ENCODE measurements at places on chromosomes 2 and 18. TPM values are rescaled to one million over a fixed set of nuclear protein-coding genes. Genes with fewer than 3 reads are reported as not detected.

The FECH gene
- total RNA-seq = 18.4 TPM

The TAF1B gene
- 9.0 TPM for total RNA-seq

The IL36RN gene
- not detected for total RNA-seq

DNA sequence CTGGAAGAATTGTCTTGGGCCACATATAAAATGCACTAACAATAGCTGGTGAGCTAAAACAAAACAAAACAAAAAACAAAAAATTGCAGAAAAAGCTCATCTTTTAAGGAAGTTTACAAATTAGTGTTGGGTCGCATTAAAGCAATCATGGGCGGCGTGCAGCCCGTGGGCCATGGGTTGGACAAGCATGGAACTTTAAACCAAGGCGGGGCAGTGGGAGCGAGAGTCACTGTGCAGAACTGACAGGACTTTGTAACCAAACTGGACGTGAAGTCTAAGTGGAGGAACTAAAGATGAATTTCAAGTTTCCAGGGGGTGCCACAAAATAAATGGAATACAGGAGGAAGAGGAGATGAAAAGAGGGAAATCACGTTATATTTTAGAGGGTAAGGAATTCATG is 80.7 kb downstream of the PSMG2 start:
- peak; percentile 35 for DNase-seq

- DNase-seq = no peak
Observed at GRCh38 chr2:69175790-69176715, 163.1 kb downstream of the ANTXR1 start.

DNA sequence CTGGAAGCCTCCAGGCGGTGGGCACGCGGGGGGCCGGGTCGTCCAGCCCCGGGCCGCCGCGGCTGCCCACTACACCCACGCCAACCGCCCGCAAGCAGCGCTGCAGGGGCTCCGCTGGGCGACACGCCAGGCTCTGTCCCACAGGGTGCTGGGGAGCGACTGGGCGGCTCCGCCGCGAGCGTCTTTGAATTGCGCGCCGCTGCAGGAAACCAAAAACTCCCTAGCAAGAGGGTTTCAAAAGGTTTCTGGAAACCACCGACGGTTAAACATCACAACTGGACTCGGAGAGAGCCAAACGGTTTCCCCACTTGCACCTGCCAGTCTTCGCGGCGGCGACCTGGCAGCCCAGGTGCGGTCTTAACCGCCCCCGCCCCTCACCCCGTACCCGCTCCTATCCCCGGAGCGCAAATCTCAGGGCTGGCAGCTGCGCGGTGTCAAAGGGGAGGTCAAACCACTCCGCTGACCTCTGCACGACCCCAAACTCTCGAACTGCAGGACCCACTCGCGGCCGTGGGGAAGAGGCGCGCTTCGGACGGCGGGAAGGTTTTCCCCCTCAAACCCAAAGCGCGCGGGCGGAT is 1.0 kb downstream of the CXCR4 start:
- DNase-seq = no peak

The PRSS56 gene
- total RNA-seq = not detected

The ADGRF3 gene
- 0.49 TPM for total RNA-seq

The MROH2A gene
- total RNA-seq = not detected
